ENCODE measurements at places on chromosomes 6 and 20.
A peak's percentile ranks its signal among the peaks of the same experiment; 100 is the strongest.

- DNase-seq = no peak
These were observed 27.5 kb downstream of the ORC3 start for GRCh38 chr6:87617405-87617804.

DNA sequence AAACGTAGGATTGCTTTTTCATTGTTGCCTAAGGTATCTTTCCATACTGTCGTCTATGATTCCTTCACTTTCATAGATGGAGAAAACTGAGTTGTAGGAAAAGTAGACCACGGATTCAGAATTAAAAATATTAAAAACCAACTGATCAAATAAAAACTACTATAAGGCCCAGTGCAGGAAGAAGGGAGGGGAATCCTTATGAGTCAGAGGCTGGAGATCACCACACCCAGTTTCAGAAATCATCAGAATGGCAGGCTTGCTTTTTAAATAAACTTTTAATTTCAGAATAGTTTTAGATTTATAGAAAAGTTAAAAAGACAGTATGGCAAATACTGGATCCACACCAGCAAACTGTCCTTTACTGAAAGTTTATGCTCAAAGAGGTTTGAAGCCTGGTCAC, 32.0 kb upstream of the POPDC3 start:
- peak; percentile 56 for DNase-seq

- DNase-seq = peak; percentile 23
These were observed 122.8 kb upstream of the B3GAT2 start for GRCh38 chr6:71079677-71080076.

DNA sequence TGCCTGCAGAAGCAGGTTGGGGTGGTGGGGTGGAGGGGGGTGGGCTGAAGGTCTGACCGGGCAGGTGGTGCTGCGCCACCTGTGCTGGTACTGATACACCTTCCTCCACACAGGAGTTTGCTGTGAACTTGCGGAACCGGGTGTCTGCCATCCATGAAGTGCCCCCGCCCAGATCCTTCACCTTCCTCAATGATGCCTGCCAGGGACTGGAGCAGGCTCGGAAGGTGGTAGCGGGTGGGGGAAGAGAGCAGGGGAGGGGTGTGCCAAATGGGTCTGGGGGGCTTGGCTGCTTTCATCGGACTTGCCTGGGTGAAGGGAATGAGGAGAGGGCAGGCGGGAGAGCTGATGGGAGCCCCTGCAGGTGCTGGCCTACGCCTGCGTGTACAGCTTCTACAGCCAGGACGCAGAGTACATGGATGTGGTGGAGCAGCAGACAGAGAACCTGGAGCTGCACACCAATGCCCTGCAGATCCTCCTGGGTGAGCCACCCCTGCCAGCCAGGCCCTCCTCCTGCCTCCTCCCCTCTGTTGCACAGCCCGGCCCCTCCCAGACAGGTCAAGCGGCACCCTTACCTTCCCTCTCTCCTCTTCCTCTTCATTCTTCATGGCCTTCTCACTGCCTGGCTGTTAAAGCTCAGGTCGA, 6.7 kb downstream of the DNPH1 start:
- no peak for DNase-seq

DNA sequence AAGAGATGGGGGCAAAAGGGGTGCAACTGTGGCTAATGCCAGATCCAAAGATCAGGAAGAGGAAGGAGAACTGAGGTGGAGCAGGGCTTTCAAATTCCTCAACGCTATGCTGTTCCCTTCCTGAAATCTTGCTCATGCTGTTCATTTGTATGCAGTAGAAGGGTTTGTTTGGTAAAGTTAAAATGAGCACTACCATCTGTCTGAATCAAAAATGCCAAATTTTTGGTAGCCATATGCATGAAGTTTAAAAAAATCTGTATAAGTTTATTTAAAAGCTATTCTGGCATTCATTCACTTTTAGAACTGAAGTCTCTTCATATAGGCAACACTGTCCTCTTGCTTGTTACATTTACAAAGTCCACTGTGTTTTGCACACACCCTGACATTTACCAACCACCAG, 82.2 kb downstream of the FAM229B start:
- no peak for DNase-seq

- DNase-seq = no peak
These were observed 77.2 kb downstream of the UNC5CL start for GRCh38 chr6:40961831-40962230.

DNA sequence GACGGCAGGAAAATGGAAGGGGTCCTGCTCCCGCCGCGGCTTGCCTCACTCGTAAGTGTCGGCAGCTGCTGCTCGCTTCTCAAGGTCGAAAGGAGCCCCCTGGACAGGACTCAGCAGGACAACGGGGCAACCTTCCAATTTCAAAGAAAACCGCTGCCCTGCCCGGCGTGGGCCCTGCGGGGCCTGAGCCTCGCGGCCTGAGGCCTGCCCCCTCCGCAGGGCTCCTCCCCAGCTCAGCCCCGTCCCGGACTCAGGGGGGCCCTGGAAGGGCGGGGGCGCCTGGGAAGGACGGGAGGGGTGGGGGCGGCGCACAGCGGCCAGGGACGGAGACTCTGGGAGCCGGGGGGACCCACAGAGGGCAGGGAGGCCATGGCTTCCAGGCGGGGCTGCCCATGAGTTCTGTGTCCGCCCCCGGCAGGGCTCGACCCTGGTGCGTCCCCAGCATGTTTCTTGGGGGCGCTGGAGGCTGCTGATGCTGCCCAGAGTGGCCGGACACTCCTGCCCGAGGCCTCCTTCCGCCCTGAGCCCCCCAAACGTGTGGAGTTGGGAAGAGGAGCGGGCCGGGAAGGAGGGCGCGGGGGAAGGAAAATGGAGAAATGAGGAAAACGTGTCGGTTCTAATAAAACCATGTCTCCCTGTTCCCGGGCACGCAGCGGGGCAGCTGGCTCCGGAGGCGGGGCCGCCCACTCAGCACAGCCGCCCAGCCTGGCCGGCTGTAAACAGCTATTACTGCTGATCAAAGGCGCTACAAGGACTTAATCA, 114.6 kb downstream of the DLL1 start:
- no peak for DNase-seq

- DNase-seq = no peak
These were observed 40.4 kb downstream of the MDGA1 start for GRCh38 chr6:37657112-37657886.

DNA sequence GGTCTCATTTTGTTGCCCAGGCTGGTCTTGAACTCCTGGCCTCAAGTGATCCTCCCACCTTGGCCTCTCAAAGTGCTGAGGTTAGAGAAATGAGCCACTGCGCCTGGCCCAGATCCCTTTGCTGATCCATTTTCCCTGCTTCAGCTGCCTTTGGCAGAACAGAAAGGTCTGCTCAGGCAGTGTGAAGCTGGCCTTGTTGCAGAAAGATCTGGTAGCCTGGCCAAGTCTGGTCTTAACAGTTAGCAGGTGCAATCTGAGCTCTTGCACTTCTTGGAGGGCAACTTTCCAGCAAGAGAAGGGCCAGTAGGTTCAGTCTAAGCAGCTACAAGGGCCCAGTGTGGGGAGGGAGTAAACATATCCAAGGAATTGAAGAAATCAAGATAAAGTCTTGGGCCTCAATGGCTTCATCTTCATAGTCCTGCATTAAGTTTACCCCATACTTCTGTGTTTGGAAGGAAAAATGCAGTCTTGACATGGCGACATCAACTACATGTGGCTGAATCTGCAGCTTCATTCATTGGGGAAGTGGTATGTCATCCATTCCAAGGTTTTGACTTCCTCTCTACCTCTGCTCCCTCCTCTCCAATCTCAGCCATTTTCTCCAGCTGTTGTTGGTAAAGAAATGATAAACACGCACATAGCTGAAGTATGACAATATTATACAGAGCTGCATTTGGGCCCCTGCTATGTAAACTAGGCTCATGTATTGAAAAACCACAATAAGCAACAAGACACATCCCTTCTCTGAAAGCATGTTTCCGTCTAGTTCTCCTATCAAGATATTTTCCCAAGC, 39.0 kb upstream of the NEDD9 start:
- DNase-seq = no peak

GRCh38 chr6:37897818-37898515, 78.4 kb downstream of the ZFAND3 start:
- DNase-seq = no peak

DNA sequence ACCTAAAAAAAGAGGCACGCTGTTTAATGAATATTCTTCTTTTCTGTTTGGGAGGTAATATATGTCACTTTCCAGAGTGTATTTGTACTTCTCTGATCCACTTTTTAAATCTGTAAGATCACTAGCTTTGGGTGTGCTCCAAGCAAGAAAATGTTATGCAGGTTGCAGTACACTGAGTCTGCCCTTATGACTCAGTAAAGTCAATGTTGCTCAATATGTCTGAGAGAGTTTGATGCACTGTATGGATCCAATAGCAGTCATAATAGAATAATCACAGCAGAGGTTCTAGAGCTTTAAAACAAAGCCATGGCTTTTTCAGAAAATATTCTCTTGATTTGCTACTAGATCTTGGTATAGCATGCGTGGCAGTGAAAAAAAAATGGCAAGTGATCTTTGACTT, 525.3 kb upstream of the HTR1E start:
- no peak for DNase-seq

DNA sequence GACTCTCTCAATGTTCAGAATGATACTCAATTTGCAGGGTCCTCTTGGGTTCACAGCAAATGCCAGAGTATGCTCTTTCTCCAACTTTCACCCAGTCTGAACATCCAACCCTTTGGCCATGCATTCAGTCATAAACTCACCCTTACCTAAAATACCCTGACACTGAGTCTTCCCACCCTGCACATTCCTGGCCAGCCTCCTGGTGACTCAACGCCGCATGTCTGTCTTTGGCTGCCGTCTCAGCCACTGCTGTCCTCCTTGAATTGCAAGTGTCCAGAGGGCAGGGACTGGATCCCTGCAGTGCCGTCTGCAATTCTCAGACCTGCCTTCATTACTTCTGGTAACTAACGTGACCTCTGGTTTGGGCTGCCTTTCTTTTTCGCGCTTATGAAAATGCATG, 593.4 kb downstream of the QKI start:
- DNase-seq = no peak

DNA sequence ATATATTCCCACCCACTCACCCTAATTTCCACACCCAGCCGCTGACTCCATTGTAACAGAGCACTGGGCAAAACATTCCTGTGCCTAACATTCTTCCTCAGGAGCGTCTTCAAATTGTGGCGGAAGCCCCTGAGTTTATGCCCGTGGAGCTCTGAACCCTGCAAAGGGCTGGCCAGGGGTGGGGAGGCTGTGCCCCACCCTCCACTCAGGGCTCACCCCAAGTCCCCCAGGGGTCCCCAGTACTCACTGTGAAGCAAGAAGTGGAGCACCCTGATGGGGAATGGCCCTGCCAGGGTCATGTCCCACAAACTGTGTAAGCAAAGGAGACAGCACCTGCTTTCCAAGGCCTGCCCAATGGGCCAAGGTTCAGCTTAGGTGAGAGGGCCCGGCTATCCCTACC, 303.2 kb downstream of the PREX1 start:
- no peak for DNase-seq

DNA sequence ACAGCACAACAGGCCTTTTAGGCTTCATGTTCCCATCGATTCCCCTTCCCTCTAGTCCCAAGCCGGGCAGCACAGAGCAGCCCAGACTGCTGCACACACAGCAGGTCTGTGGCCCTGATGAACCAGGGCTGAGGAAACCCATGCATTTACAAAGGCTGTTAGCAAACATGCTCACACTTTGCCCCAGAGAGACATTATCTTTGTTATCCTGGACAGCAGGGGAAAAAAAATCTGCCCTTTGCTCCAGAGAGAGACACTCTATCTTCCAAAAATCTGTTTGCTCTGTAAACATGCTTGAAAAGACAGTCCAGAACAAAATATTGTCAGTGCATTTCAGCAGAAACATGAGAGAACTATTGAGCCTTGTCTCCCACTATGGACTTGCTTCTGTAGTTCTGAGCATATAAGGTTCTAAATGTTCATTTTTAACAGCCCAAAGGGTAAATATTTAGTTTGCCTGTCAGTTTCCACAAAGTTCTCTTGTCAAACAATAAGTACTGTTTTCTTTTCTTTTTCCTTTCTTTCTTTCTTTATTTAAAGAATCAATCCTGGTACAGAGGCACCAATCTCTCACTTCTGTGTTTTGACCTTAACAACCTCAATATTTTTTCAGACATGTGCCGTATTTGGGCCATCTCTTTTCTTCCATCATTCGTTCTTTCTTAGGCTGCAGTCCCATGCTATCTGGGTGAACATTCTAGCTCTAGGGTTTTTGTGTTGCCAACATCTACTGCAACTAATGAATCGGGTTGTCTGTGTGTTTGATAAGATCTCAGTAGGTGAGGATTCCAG, 468.0 kb downstream of the EPM2A start:
- no peak for DNase-seq

GRCh38 chr6:129485746-129486145, 224.2 kb downstream of the ARHGAP18 start:
- no peak for DNase-seq

DNA sequence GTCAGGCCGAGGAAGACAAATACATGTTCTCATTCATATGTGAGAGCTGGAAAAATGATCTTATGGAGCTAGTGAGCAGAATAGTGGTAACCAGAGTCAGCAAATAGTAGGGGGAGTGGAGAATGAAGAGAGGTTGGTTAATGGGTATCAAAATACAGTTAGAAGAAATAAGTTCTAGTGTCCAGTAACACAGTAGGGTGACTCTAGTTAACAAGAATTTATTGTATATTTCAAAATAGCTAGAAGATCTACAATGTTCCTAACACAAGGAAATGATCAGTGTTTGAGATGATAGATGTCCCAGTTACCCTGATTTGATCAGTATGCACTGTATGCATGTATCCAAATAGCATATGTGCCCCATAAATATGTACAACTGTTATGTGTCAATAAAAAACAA, 128.4 kb downstream of the BCKDHB start:
- no peak for DNase-seq

DNA sequence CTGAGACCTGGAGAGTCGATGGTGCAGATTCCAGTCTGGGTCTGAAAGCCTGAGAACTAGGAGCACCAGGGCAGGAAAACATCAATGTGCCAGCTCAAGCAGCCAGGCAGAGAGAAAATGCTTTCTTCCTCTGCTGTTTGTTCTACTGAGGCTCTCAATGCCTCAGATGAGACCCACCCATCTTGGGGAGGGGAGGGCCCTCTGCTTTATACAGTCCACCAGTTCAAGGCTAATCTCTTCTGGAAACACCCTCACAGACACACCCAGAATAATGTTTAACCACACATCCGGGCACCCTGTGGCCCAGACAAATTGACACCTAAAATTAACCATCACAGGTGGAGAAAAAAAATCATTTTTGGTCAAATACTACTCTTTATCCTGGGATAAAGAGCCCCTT, 89.3 kb upstream of the SLC22A23 start:
- no peak for DNase-seq

DNA sequence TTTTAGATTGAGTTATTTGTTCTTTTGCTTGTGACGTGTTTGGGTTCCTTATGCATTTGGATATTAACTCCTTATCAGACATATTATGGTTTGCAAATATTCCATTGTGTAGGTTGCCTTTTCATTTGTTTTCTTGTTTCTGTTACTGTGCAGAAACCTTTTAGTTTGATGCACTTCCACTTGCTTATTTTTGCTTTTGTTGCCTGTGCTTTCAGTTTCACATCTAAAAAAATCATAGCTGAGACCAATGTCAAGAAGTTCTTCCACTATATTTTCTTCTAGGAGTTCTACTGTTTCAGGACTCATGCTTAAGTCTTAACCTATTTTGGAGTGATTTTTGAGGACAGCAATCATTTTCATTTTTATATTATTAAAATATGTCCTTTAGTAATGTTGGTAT, 113.5 kb downstream of the EPM2A start:
- no peak for DNase-seq

GRCh38 chr6:31933537-31933936, 6.0 kb downstream of the C2 start:
- no peak for DNase-seq

- no peak for DNase-seq
These were observed 19.4 kb downstream of the ULBP1 start for GRCh38 chr6:149983145-149983544.
